ENCODE measurements at places on chromosomes 1 and 21.
A peak's percentile ranks its signal among the peaks of the same experiment; 100 is the strongest.

GRCh38 chr21:43012596-43012995 lies 38.2 kb downstream of the PKNOX1 start:
- DNase-seq, result no peak

- DNase-seq, result no peak
Measured at GRCh38 chr1:189628857-189629256, 848.8 kb downstream of the BRINP3 start.

- peak; percentile 44 for DNase-seq
Measured at GRCh38 chr1:62286786-62287224, 32.4 kb downstream of the KANK4 start.

- no peak for DNase-seq
Measured at GRCh38 chr1:22763487-22764200, 53.0 kb downstream of the EPHB2 start.

GRCh38 chr1:80657044-80657643 lies 1143.6 kb upstream of the ADGRL2 start:
- DNase-seq, result no peak

DNA sequence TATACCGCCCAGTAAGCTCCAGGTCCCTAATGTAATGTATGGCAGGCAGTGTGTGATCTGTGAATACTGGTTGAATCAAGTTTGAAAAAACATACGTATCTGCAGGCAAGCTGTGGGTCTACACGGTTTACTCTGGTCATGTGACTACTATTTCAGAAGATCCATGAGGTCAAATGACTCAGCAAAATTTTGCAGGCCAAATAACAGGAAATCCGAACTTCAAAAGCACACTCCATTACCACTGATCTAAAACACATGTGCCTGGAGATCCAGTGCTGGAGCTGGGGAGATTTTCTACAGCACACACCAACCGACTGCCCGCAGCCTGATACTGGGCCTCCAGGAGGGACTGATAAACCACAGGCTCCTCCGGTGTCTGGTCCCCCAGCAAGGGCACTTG lies 64.5 kb upstream of the SLC44A3 start:
- DNase-seq, result peak; percentile 88

GRCh38 chr1:33428661-33429060 lies 2.2 kb downstream of the PHC2 start:
- no peak for DNase-seq

- DNase-seq, result peak; percentile 87
Measured at GRCh38 chr1:178532392-178532791, 19.5 kb downstream of the TEX35 start.

GRCh38 chr1:175673371-175674150 lies 69.8 kb downstream of the TNR start:
- DNase-seq, result no peak

- peak; percentile 52 for DNase-seq
Measured at GRCh38 chr1:232982238-232982944, 32.0 kb downstream of the NTPCR start.

DNA sequence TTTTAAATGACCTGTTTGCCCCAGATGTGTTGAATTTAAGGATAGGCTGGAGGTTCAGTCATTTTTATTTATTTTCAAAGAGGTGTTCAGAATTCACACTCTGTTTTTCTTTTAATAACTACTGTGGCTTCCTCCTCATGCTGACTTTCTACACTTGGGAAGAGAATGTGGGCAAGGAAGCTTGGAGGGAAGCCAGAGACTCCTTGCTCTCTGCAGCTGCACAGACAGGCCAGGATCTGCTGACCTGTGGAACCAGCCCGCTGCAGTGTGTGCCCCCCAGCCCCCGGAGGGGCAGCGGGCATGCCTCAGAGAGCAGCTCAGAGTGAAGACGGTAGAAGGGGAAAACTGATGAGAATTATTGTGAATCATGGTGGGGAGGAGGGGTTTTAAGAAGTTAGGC lies 16.9 kb downstream of the MGST3 start:
- DNase-seq, result no peak

DNA sequence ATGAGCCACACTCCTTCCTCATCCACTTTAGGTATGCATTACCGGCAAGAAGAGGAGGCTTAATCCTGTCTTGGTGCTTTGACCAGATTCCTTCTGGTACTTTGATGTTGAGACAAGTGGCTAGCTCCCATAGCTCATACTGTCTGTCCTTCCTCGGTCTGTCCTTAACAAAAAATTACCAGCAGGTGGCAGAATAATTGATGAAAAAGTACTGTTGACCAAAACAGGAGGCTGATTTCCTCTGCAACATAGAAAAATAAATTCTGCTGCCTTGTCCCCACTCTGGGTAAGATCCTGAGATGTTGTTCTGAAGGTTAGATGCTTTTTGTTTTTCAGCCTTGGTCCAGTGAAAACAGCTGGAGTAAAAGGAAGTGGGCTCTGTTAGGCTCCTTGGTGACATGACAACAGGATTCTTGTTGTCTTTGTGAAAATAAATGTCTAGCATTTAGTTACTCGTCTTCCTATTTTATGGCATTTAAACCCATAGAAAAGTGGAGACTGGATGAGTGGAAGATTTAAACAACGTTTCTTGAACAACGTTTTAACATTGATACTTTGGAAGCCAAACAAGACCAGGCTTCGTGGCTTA lies 11.2 kb upstream of the HJV start:
- DNase-seq, result peak; percentile 41

DNA sequence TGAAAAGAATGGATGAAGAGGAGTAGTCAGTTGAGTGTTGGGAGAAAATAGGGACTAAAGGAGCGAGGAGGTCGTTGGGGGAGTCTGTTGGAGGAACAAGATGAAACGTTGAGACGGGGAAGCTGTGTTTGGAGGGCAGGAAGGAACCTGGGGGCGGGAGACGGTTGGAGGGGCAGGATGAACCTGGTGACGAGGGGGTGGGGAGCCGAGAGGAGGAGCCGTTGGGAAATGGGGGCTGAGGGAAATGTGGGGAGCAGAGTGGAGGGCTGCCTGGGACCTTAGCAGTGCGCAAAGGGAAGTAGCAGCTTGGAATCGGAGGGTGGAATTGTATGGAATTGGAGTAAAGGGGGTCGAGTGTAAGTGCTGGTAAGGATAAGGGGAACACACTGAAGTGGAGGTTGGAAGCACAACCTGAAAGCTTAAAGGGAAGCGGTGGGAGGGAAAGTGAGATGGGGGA lies 630 bp downstream of the MTF2 start:
- peak; percentile 18 for DNase-seq

DNA sequence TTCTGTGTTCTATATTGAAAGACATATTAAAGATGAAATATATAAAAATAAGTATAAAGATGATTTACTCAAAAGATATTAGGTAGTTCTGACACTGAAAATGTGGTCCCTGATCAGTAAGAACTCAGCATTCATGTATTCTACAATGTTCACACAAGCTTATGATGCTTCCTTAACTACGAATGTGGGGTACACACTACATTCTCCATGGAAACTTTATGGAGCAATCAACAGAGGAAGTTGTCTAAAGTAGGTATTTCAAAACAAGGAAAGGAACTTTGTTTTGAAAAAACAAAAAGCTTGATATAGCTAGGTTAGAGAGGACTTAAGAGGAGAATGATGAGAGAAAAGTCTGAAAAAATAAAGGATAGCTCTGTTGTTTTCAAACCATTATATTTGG lies 119.7 kb upstream of the RGS18 start:
- no peak for DNase-seq

- DNase-seq, result no peak
Measured at GRCh38 chr1:25926731-25927496, 20.7 kb upstream of the STMN1 start.

DNA sequence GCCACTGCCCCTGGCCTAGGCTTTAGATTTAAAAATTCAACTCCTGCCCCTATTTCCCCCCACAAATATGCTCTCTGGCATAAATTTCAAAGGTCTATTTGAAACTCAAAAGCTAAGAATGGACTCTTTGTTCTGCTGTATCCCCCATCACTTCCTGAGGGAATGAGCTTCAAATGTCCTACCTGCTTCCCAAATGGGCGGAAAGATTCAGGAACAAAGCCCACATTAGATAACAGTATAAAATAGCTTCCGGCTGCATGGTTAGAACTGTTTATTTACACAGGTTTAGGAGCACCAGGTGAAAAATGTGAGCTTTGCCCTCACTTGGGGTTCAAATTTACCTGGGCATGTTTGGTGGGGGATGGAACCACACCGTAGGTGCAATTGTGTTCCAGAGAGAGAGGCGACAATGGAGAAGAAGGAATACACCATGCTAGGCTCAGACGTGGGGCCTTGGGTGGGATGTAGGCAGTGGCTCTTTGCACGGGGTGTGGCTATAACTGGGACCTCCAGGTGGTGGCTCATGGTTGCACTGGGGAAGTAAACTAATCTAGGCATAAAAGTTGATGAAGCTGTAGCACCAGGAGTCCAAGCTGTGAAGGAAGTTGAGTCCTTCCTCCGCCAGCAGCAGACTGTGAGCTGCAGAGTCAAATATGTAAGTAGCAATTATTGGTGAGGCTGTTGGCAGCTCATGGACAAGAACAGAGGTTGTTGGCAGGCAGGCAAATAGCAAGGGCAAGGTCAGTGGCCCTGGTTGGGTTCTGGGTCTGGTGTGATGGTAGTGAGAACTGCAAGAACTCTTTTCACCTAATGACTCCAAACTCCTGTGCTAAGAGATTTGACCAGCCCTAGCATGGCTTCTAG lies 41.5 kb upstream of the SRSF10 start:
- no peak for DNase-seq

DNA sequence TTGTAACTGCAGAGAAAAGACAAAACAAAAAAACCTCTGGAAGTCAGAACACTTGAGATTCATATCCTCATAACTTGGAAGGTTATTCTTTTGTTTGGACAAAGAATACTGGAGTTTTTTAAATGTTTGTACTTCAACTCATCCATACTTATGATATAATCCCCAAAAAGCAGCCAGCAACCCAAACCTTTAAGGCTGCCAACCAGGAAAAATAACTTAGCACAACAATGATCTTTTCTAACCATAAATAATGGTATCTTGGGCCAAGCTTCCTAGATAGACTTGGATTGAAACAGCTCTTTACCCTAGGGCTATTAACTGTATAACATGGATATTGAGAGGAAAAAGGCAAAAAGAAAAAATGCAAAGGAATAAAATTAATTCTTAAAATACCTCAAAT lies 335.1 kb downstream of the LTN1 start:
- no peak for DNase-seq

DNA sequence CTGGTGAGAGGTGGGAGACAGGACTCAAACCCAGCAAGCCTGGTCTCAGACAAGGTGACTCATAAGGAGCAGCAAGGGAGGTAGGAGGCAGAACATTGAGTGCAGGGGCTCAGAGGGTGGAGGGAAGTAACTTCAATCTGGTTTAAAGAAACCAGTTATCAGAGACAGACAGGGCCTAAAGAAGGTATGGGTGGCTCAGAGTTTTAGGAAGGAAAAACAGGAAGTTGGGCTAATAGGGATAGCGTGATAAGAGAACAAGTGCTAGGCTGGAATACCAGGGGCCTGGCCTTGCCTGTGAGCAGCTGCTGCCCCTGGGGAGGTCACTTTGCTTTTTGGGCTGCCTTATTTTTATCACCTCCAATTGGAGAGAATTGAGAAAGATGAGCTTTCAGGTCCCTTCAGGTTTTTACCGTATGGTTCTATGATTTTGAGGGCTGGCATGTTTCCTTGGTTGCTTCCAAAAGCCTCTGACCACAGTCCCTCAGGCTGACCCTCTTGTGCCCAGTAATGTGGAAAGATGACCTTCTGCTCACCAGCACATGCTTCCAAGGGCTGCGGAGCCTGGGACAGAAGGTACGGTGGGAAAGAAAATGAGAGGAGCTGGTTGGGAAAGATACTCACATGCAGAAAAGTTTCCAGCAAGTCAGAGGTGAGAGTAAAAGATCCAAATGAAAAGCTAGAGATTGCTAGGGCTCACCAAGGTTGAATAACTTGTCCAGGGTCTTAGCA lies 77.0 kb downstream of the DDR2 start:
- no peak for DNase-seq

- DNase-seq, result no peak
Measured at GRCh38 chr1:156551869-156552268, 20.5 kb downstream of the IQGAP3 start.

DNA sequence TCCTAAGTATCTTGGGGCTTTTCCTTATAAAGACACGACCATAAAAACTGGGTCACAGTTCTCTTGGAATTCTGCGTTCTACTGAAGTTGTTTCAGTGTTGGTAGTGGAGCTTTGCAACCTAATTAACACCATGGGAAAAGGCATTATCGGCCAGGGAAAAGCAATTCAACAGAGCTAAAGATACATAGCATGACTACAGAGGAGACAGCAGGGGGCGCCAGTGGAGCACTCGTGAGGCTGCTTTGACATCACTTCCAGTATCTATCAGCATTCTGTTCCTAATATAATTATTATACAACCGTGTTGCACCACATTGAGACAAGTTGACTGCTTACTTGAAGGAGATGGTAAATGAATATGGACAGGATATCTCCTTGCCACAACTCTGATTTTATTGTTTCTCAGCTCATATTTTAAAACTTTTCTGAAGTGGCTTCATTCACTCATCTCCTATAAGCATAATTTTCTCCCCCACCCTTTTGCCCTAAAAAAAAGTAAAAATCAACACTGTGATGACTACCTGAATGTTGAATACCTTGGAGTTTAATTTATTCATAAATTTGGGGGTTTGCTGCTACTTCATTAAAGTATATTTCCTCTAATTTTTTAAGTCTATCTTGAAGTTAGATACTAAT lies 39.4 kb downstream of the ZP4 start:
- DNase-seq, result no peak

DNA sequence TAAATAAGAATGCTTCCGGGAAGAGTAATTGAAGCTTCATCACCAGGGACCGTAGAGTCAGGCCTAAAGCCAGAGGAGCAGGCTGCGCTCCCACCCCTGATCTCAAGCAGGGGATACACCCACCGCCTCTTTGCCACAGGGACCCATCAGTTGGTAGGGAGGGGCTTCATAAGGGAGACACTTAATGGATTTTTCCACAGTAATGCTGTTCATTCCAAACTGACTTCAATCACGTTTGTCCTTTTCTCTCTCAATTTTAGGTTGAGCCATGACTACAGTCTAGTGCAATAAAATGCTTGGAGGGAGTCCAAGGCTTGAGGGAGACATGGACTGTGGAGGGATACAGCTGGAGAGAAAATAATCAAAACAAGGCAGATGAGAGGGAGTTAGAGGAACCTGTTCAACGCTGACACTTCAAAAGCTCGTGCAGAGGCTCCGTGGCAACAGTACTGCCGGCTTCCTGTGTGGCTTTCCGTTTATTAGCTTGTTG lies 111.5 kb downstream of the SEC16B start:
- peak; percentile 61 for DNase-seq

GRCh38 chr1:3650248-3651025 lies 534 bp upstream of the WRAP73 start:
- no peak for DNase-seq

DNA sequence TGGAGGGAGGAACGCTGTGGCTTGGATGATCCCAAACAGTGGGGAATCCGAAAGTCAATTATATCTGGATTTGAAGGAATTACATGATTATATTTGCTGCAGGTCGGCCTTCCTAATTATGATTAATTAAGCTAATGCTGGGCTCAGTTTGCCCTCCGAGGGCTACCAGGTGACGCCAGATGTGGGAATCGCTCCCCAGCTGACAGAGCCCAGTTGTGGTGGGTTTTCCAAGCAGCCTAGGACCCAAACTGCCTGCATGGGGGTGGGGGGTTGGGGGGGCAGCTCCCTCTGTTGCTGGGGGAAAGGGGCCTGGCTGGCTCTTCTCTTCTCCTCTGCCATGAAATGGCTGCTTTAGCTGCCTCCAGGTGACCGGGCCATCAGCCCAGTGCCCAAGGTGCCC lies 147.6 kb upstream of the C1orf174 start:
- DNase-seq, result no peak

All from AG20443 (cell line).